Thoracic aorta (tissue), 2 donors: ENCODE measurements at places on chromosomes 11 and 22. TPM values are rescaled to one million over a fixed set of nuclear protein-coding genes. Genes with fewer than 3 reads are reported as not detected.

GRCh38 chr11:78039919-78040671, 17.0 kb upstream of the KCTD14 start:
- peak; percentile 46 for DNase-seq

The SMC1B gene
- total RNA-seq = not detected

The SLC1A2 gene
- 0.78 TPM for total RNA-seq

The OR6A2 gene
- total RNA-seq = not detected

DNA sequence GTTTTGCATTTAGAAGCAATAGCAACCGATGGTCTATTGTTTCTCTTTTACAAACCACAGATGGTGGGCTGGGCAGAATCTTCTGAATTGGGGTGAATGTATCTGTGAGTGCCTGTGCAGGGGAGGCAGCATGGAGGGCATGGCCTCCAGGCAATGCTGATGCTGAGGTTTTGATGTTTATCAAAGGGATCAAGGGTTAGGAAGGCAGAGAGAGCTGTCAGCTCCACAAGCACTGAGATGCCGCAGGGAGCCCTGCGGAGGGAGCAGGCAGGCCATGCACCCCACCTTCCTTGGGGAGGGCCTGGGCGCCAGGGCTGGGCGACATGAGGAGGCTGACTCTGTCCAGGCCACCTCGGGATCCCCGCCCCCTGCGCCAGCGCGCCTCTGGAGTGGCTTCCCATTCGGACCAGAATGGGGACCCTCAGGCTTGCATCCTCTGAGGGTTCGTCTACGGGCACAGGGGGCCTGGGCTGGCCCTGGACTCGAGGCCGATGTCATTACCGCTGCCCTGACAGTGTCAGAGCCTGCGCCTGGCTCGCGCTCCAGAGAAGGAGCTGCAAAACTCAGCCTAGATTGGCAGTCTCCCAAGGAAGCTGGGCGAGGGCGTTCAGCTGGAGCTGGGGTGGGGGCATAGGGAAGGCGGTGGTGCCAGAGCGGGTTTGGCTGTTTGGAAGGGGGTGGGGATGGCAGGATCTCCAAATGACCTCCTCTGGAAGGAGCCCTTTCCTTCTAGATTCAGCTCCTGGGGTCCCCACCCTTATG, 13.9 kb upstream of the TH start:
- DNase-seq = no peak

DNA sequence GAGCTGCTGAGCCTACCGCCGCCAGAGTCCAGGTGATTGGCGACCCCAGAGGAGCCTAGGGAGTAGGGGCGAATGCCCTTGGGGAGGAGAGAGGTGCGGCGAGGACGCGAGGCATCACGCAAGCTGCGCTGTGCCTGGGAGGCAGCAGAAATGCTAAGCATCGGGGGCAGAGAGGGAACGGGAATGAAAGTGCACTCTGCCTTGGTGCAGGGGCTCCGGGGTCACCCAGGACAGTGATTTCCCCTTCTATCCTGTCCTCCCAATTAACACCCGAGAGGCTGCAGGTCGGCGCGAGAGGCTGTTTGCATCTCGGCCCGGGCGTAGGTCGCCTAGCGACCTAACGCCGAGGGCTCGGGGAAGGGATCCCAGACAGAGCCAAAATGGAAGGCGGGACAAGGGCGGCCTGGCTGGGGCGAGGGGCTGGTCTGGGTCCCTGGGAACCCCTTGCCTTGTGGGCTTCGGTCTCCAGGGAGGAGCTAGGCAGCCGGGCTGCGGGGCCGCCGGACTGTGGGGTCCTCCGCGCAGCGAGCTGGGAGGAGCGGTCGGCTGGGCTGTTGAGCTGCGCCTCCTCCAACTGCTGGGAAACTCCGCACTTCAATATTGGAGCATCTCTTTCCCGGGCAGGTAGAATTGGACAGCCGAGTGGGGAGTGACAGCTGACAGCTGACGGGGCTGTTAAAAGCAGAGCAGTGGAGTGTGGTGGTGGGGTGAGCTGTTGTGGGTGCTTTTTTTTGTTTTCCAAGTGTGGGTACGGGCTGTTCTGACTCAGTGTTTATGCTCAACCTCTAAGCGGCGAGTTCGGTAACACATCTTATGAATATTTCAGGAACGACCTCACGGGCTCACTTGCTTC, 657 bp downstream of the ELMOD1 start:
- DNase-seq = no peak

- no peak for DNase-seq
Observed at GRCh38 chr11:33691066-33691864, 9.4 kb downstream of the C11orf91 start.
